Stimulated activated CD8-positive, alpha-beta memory T cell treated with anti-CD3 and anti-CD28 coated beads, Interleukin-7, amount 100 ng/mL, for 24 hours (primary cell): ENCODE measurements at places on chromosomes 7 and 10.

GRCh38 chr10:88819290-88819689, 16.8 kb downstream of the LIPM start:
- DNase-seq = no peak

GRCh38 chr7:2730846-2731770, 43.1 kb downstream of the AMZ1 start:
- no peak for DNase-seq

DNA sequence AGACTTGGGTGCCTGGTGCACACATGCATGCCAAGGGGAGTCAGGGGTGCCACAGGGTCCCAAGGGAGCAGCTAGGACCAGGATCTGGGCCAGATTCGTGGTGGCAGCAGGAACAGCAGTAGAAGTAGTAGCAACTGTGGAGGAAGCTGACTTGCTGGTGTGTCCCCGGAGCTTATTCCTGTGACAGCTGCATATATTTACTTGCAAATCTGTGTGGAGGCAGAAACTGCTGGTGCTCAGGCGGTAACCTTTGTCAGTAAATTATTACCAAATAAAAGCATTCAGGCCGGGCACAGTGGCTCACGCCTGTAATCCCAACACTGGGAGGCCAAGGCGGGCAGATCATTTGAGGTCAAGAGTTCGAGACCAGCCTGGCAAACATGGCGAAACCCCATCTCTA, 67.4 kb upstream of the RAB18 start:
- no peak for DNase-seq

GRCh38 chr7:30584415-30584814, 10.3 kb upstream of the GARS1 start:
- DNase-seq = no peak

GRCh38 chr10:93746844-93747284, 10.9 kb upstream of the LGI1 start:
- DNase-seq = no peak

DNA sequence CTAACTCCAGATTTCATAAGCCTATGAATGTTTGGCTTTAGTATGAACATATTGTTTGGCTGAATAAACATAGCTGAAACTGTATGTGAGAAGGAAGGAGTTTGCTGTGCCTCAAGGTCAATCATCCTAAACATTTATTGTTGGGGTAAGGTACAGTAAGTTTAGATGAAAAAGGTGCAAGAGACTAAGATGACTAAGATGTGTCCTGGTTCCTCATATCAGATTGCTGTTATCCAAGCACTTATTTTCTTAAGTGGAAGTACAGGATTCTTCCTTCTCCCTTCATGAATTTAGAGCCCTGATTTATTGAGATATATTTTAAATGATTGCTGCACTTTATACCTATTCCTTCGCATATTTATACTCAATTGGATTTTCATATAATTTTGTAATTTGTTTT, 12.2 kb downstream of the MDFIC start:
- no peak for DNase-seq

- no peak for DNase-seq
Measured at GRCh38 chr10:107442035-107442505, 277.6 kb upstream of the SORCS1 start.

- no peak for DNase-seq
Measured at GRCh38 chr10:7541137-7542087, 125.4 kb downstream of the ITIH5 start.

GRCh38 chr7:43856316-43856715, 13.0 kb downstream of the MRPS24 start:
- no peak for DNase-seq

DNA sequence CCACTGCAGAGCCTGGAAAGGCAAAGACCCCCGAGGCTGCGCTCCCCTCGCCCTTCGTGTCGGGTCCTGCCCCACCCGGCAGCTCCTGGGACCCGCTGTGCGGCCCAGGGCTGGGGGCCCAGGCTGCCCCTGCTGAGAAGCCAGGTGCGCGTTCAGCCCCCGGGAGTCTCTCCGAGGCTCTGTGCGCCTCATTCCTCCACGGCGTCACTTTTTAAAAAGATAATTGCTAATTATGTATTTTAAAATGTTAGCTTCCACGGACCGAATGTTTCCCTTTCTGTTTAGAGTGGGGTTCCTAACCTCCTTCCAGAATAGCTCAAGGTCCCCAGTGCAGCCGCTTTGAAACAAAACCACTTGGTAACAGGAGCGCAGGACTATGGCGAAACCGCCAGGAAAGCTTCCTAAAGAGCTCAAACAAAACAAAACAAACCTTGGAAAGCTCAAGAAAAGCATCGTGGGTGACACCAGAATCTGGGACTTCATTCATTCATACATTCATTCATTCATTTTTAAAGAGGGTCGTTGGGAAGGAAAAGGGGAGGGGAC, 45.6 kb downstream of the PDIA4 start:
- no peak for DNase-seq

DNA sequence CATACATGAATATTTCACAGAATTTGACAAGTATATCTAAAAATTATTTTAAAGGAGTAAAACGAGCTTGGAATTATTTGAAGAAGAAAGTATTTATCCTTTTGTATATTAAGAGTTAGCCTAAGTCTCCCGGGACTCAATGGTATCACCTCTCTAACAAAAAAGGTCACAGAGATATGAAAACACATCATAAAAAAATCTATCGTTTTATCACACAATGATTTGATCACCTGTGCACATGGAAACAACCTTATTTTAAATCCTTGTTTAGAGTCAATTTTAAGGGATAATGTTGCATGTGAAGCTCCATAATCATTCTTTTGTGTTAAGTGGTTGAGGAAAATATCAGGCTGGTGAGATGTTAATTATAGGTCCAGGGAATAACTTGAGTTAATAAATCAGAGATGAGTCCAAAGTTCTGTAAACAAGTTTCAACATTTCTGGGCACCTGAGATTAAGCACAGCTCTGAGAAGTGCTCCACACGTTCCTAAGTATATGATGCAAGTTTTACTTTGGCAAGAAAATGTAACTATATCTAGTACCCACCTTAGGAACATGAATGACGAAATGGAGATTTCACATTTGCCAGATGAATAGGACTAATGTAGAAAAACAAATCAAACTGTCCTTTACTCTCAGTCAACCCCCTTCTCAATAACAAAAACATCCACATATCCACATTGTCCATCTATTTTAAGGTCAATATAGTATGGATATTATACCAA, 148.5 kb upstream of the AKR1E2 start:
- DNase-seq = no peak

GRCh38 chr7:150898475-150899011, 46.2 kb downstream of the AOC1 start:
- DNase-seq = peak; percentile 63

- DNase-seq = no peak
Measured at GRCh38 chr7:41182782-41183181, 520.1 kb downstream of the INHBA start.

GRCh38 chr7:150999497-151000230, 8.8 kb downstream of the NOS3 start:
- no peak for DNase-seq

- no peak for DNase-seq
Measured at GRCh38 chr10:60677531-60678129, 100.6 kb upstream of the CDK1 start.

DNA sequence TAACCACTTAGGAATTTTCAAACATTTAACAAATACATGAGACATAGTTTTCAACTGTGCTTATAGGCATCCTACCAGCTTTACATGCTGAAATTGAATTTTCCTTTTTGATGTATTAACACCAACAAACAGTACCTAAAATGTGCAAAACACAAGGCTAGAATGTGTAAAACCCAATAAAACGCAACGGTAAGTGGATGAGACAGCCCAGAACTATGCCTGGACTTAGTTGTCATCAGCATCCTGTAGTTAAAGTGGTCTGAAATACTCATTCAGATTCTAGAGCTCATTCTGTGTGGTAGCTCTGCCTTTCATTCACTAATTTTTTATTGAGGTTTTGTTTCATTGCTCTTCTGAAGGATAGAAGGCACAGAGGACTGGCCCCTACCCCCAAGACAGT, 137.1 kb downstream of the BMPER start:
- no peak for DNase-seq

- DNase-seq = no peak
Measured at GRCh38 chr10:119268428-119268827, 61.1 kb downstream of the GRK5 start.

DNA sequence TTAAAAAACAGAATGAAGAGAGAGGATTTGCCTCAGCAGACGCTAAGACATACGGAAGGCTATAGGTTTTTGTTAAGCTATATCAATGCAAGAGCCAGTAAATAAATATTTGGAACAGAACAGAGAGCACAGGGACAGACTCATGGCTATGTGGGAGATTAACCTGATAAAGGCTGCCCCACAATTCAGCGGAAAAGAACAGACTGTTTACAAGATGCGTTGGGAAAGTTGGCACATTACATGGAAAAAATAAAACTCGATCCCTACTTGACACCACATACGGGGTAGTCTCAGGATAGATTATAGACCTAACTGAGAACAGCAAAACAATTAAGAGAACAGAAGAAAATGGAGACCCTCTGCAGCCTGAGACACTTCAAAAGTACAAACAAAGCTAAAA, 10.8 kb downstream of the KCNH2 start:
- DNase-seq = no peak

DNA sequence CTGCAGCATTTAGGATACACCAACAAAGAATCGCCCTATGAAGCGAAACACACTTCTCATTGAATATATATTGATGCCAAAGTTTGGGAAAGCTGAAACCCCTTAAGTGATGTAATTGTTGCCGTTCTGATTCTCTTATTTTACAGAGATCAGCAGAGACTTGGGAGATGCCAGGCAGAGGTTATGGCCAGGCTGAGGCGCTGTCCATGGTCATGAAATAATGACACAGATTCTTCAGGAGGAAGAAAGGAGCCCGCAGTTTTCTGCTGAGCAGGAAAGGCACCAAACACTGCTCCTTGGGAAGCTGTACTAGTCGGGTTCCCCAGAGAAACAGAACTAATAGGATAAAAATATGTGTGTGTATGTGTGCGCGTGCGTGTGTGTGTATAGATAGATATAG, 566.0 kb downstream of the CALN1 start:
- DNase-seq = no peak

GRCh38 chr10:95300022-95300539, 9.3 kb upstream of the PDLIM1 start:
- DNase-seq = no peak

DNA sequence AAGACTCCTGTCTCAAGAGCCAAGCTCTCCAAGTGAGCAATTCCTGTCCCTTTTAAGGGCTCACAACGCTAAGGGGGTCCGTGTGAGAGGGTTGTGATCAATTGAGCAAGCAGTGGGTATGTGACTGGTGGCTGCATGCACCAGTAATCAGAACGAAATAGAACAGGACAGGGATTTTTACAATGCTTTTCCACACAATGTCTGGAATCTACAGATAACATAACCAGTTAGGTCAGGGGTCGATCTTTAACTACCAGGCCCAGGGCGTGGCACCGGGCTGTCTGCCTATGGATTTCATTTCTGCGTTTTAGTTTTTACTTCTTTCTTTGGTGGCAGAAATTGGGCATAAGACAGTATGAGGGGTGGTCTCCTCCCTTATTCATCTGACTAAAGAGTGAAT, 54.9 kb upstream of the SP4 start:
- no peak for DNase-seq

GRCh38 chr7:108245523-108246226, 115.5 kb upstream of the LAMB4 start:
- no peak for DNase-seq

- DNase-seq = no peak
Measured at GRCh38 chr7:82175319-82175718, 268.3 kb downstream of the CACNA2D1 start.

GRCh38 chr10:96292971-96293920, 11.0 kb upstream of the DNTT start:
- DNase-seq = no peak

GRCh38 chr7:157320608-157320980, 16.2 kb upstream of the DNAJB6 start:
- DNase-seq = no peak
